ENCODE measurements at places on chromosomes 3 and 15.

GRCh38 chr3:171769461-171769860 is 40.8 kb downstream of the PLD1 start:
- no peak for DNase-seq

GRCh38 chr15:75063889-75064288 is 40.5 kb downstream of the PPCDC start:
- DNase-seq, result no peak

- no peak for DNase-seq
These were observed 6.7 kb downstream of the ABHD17C start for GRCh38 chr15:80701676-80702311.

- DNase-seq, result no peak
These were observed 390.5 kb upstream of the ROBO1 start for GRCh38 chr3:80158332-80158731.

GRCh38 chr15:65416845-65417416 is 5.8 kb downstream of the IGDCC4 start:
- no peak for DNase-seq
